ENCODE measurements at places on chromosomes 16 and 17.
A peak's percentile ranks its signal among the peaks of the same experiment; 100 is the strongest.

GRCh38 chr16:50215680-50216079, 50.7 kb upstream of the ADCY7 start:
- no peak for DNase-seq
- no peak overlapping the region for H3K4me3 ChIP-seq
- H3K36me3 ChIP-seq: peaks cover 33% of the 10 kb centered on the region
- peak overlapping the region; percentile 83 for H3K27ac ChIP-seq

DNA sequence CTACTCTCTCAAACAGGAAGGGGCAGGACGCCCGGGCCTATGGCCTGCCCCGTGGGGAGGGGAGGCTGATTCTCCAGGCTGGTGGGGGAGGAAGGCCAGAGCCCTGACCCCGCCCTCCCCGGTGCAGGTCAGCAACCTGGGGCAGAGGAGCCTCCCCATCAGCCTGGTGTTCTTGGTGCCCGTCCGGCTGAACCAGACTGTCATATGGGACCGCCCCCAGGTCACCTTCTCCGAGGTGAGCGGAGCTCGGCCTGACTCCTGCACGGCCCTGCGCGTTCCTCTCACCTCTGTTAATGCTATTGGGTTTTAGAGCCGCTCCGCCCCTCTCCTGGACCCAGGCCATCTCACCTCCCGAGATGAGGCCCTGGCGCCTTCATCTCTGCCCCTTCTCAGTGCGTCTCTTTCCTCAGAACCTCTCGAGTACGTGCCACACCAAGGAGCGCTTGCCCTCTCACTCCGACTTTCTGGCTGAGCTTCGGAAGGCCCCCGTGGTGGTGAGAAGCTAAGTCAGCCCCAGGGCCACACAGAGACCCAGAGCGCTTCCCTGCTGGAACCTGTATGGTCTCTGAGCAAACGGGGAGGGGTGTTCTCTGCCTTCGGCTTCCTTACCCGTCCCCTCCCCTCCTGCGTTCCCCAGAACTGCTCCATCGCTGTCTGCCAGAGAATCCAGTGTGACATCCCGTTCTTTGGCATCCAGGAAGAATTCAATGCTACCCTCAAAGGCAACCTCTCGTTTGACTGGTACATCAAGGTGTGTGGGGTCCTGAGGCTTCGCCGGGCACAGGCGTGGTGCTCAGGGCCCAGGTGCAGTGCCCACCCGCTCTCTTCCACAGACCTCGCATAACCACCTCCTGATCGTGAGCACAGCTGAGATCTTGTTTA, 25.1 kb upstream of the ITGAX start:
- peaks cover 66% of the 10 kb centered on the region for H3K27me3 ChIP-seq
- no peak for DNase-seq
- H3K27ac ChIP-seq: no peak overlapping the region
- peaks cover 12% of the 10 kb centered on the region for H3K4me1 ChIP-seq

GRCh38 chr17:43718544-43718943, 40.0 kb downstream of the SOST start:
- H3K36me3 ChIP-seq: no peaks in the 10 kb centered on the region
- H3K4me1 ChIP-seq: peaks cover 72% of the 10 kb centered on the region
- H3K27me3 ChIP-seq: peaks cover 43% of the 10 kb centered on the region
- DNase-seq: no peak
- no peak overlapping the region for H3K4me3 ChIP-seq
- peak overlapping the region; percentile 13 for H3K27ac ChIP-seq

- peak overlapping the region; percentile 38 for H3K4me3 ChIP-seq
- no peak for DNase-seq
- H3K36me3 ChIP-seq: no peaks in the 10 kb centered on the region
- peaks cover 41% of the 10 kb centered on the region for H3K4me1 ChIP-seq
- no peak overlapping the region for H3K27ac ChIP-seq
Measured at GRCh38 chr16:1306334-1306733, 3.1 kb upstream of the UBE2I start.

- no peaks in the 10 kb centered on the region for H3K36me3 ChIP-seq
- peaks cover 21% of the 10 kb centered on the region for H3K4me1 ChIP-seq
- DNase-seq: no peak
Measured at GRCh38 chr17:34301986-34302385, 16.4 kb downstream of the CCL11 start.

- no peaks in the 10 kb centered on the region for H3K27me3 ChIP-seq
- peak overlapping the region; percentile 7 for H3K27ac ChIP-seq
- no peak for DNase-seq
- no peak overlapping the region for H3K4me3 ChIP-seq
- H3K36me3 ChIP-seq: peaks cover 12% of the 10 kb centered on the region
Measured at GRCh38 chr16:51635181-51635580, 484.1 kb upstream of the SALL1 start.

DNA sequence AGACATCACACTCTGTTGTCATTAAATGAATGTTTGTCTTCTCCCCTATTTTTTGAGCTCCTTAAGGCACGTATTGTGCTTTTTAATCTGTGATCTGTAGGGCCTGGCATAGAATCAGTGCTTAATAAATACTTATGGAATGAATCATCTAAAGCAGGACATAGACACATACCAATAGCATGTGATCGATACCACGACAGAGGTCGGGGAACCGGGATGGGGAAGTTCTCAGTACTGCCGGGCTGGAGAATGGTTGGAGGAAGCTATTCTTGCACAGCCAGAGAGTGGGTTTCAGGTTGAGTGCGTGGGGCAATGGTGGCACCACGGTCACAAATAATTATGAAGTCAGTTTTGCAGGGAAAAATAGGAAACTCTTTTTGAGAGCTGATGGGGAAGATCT, 26.8 kb downstream of the NLRP1 start:
- no peak for DNase-seq
- peaks cover 16% of the 10 kb centered on the region for H3K27me3 ChIP-seq
- H3K4me3 ChIP-seq: no peak overlapping the region

GRCh38 chr17:47741109-47741792, 8.2 kb downstream of the TBX21 start:
- no peak for DNase-seq
- no peak overlapping the region for H3K4me3 ChIP-seq
- H3K36me3 ChIP-seq: no peaks in the 10 kb centered on the region

DNA sequence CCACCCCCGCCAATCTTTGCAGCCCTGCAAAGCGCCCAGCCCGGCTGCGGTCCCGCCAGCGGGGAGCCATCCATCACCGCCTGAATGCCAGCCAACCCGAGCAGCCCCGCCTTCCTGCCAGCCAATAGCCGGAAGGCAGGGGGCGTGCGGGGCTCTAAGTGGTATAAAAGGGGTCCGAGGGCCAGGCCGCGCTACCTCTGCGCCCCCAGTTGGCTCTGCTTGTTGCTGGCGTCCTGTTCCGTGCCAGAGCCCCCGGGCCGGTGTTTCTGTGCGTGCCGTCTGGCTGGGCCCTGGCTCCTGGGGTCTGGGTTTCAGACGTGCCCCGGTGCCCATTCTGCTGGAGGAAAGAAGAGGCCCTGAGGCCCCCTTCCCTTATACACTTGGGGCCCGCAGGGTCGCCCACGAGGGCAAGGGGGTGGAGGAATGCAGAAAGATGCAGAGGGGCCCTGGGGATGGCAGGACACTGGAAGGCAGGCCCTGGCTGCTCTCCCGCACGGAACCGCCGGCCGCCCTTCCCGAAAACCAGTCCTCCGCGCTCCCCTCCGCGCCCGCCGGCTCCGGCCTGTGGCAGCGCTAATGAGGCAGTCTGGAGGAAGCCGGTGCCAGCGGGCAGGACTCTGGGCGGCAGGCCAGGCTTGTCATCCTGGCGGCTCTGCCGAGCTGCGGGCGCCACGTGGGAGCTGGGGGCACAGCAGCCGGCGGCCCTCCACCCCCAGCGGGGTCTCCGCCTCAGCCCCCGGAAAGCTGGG, 14.0 kb downstream of the COPZ2 start:
- H3K27me3 ChIP-seq: peaks cover 28% of the 10 kb centered on the region
- peaks cover 51% of the 10 kb centered on the region for H3K4me1 ChIP-seq
- peak; percentile 87 for DNase-seq
- no peak overlapping the region for H3K27ac ChIP-seq
- H3K4me3 ChIP-seq: peak overlapping the region; percentile 87

- no peaks in the 10 kb centered on the region for H3K27me3 ChIP-seq
- H3K4me3 ChIP-seq: no peak overlapping the region
- no peak for DNase-seq
- peaks cover 74% of the 10 kb centered on the region for H3K36me3 ChIP-seq
- H3K4me1 ChIP-seq: peaks cover 11% of the 10 kb centered on the region
- peak overlapping the region; percentile 23 for H3K27ac ChIP-seq
Measured at GRCh38 chr17:2655546-2655945, 56.0 kb downstream of the CLUH start.
